ENCODE measurements at places on chromosomes 12 and 14. TPM values are rescaled to one million over a fixed set of nuclear protein-coding genes. Genes with fewer than 3 reads are reported as not detected.

Gene CLEC2B
- total RNA-seq, result 23.3 TPM

- no peak overlapping the region for H3K4me3 ChIP-seq
- DNase-seq, result peak; percentile 31
- no peaks in the 10 kb centered on the region for H3K36me3 ChIP-seq
- H3K27me3 ChIP-seq, result no peaks in the 10 kb centered on the region
- H3K27ac ChIP-seq, result no peak overlapping the region
- no peaks in the 10 kb centered on the region for H3K4me1 ChIP-seq
Measured at GRCh38 chr14:100290607-100291304, 15.5 kb downstream of the SLC25A29 start.

DNA sequence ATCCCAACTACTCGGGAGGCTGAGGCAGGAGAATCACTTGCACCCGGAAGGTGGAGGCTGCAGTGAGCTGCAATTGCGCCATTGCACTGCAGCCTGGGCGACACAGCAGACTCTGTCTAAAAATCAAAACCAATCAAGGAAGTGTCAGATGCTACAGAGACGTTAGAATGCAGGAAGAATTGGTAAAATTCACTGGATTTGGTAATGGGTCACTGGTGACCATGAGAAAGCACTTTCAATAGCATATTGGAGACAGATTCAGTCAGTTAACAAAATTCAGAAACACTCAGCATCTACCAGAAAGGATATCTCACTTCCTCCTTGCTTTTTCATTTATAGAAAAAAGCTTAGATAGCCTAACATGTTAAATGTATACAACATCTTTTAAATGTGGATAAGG, 17.5 kb downstream of the BIN2 start:
- DNase-seq, result no peak
- H3K36me3 ChIP-seq, result no peaks in the 10 kb centered on the region
- H3K27ac ChIP-seq, result no peak overlapping the region
- H3K4me3 ChIP-seq, result no peak overlapping the region

Gene BICDL1
- total RNA-seq, result 1.3 TPM

GRCh38 chr14:105485739-105486162, 935 bp upstream of the CRIP1 start:
- DNase-seq, result no peak
- no peaks in the 10 kb centered on the region for H3K4me1 ChIP-seq
- no peaks in the 10 kb centered on the region for H3K36me3 ChIP-seq
- no peak overlapping the region for H3K4me3 ChIP-seq

- H3K36me3 ChIP-seq, result peaks cover 4% of the 10 kb centered on the region
- no peak for DNase-seq
- H3K4me1 ChIP-seq, result peaks cover 2% of the 10 kb centered on the region
- no peaks in the 10 kb centered on the region for H3K27me3 ChIP-seq
Measured at GRCh38 chr12:50117057-50117622, 5.1 kb downstream of the COX14 start.

GRCh38 chr12:75814851-75815754, 216.5 kb downstream of the PHLDA1 start:
- DNase-seq, result no peak
- H3K4me1 ChIP-seq, result peaks cover 5% of the 10 kb centered on the region
- peak overlapping the region; percentile 92 for H3K27ac ChIP-seq
- no peaks in the 10 kb centered on the region for H3K36me3 ChIP-seq
- H3K4me3 ChIP-seq, result no peak overlapping the region
